Transverse colon (tissue), 4 donors: ENCODE measurements at places on chromosomes 5 and 9.
A peak's percentile ranks its signal among the peaks of the same experiment; 100 is the strongest.

DNA sequence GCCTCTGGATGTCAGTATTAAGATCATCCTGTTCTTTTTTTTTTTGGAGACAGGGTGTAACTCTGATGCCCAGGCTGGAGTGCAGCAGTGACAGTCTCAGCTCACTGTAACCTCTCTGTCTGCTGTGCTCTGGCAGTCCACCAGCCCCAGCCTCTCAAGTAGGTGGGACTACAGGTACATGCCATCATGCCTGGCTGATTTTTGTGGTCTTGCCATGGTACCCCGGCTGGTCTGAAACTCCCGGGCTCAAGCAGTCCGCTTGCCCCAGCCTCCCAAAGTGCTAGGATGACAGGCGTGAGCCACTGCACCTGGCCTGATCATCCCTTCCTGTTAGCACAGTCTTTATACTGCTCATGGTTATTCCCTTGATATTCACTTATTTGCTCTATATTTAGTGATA lies 3.5 kb downstream of the KDM4C start:
- H3K4me3 ChIP-seq, result no peak overlapping the region
- no peaks in the 10 kb centered on the region for H3K36me3 ChIP-seq
- no peak for DNase-seq
- no peaks in the 10 kb centered on the region for H3K27me3 ChIP-seq

GRCh38 chr9:108339251-108339650 lies 516.5 kb downstream of the ACTL7B start:
- H3K36me3 ChIP-seq, result no peaks in the 10 kb centered on the region
- H3K27ac ChIP-seq, result no peak overlapping the region
- no peaks in the 10 kb centered on the region for H3K4me1 ChIP-seq
- no peak for DNase-seq
- H3K27me3 ChIP-seq, result no peaks in the 10 kb centered on the region

- peak; percentile 89 for DNase-seq
- H3K4me1 ChIP-seq, result peaks cover 62% of the 10 kb centered on the region
- H3K27ac ChIP-seq, result peak overlapping the region; percentile 92
- no peaks in the 10 kb centered on the region for H3K27me3 ChIP-seq
- no peak overlapping the region for H3K4me3 ChIP-seq
Measured at GRCh38 chr9:136902259-136902821, 16.0 kb downstream of the TRAF2 start.

GRCh38 chr9:5419987-5420386 lies 17.7 kb downstream of the PLGRKT start:
- no peak for DNase-seq
- H3K4me1 ChIP-seq, result no peaks in the 10 kb centered on the region
- H3K27ac ChIP-seq, result no peak overlapping the region
- H3K27me3 ChIP-seq, result no peaks in the 10 kb centered on the region
- H3K4me3 ChIP-seq, result no peak overlapping the region

DNA sequence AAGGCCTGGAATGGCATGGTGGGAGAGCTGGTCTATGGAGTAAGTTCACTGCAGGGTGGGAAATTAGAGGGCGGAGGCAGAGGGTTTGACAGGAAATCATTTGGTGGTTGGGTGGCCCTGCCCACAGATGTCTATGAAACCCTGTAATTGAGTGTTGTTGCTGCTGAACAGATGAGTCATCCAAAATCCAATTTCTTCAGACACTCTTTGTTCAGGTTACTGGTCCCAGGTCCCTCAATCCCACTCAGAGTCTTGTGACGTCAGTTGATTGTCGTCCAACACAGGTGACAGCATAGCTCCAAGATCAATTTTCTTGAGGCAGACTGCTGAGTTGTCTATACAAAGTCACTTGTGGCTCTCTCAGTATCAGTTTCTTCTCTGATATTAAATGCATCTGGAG lies 208.6 kb downstream of the GRIA1 start:
- DNase-seq, result no peak
- H3K36me3 ChIP-seq, result no peaks in the 10 kb centered on the region
- H3K27me3 ChIP-seq, result no peaks in the 10 kb centered on the region

- DNase-seq, result no peak
- no peak overlapping the region for H3K4me3 ChIP-seq
- H3K36me3 ChIP-seq, result no peaks in the 10 kb centered on the region
- H3K27me3 ChIP-seq, result peaks cover 23% of the 10 kb centered on the region
- no peaks in the 10 kb centered on the region for H3K4me1 ChIP-seq
Measured at GRCh38 chr9:130992682-130993032, 16.3 kb upstream of the LAMC3 start.

- no peak overlapping the region for H3K4me3 ChIP-seq
- no peaks in the 10 kb centered on the region for H3K36me3 ChIP-seq
- H3K27ac ChIP-seq, result no peak overlapping the region
- DNase-seq, result no peak
- no peaks in the 10 kb centered on the region for H3K27me3 ChIP-seq
Measured at GRCh38 chr5:30034870-30035269, 1158.6 kb upstream of the CDH6 start.
